ENCODE measurements at places on chromosomes 3 and 15.

- no peak for DNase-seq
Measured at GRCh38 chr3:13288732-13289718, 131.1 kb downstream of the NUP210 start.

- DNase-seq, result no peak
Measured at GRCh38 chr3:31947671-31948091, 33.4 kb downstream of the OSBPL10 start.

DNA sequence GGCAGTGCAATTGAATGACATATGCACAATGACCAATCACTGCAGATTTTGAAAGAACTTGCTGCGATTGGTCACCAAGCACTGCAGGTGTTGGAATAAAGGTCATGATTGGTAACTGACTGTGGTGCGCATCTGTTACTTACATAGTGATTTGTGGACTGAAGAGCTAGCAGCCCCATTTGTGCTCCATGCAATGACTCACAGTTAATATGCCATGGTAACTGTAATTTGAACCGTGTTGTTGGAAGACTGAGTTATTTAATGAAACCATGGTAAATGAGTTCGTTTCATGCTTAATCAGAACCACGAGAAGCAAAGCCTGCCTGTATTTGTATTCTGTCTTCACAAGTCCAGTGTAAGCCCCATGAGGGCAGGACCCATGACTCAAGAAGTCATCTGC, 220.5 kb downstream of the TJP1 start:
- DNase-seq, result no peak

DNA sequence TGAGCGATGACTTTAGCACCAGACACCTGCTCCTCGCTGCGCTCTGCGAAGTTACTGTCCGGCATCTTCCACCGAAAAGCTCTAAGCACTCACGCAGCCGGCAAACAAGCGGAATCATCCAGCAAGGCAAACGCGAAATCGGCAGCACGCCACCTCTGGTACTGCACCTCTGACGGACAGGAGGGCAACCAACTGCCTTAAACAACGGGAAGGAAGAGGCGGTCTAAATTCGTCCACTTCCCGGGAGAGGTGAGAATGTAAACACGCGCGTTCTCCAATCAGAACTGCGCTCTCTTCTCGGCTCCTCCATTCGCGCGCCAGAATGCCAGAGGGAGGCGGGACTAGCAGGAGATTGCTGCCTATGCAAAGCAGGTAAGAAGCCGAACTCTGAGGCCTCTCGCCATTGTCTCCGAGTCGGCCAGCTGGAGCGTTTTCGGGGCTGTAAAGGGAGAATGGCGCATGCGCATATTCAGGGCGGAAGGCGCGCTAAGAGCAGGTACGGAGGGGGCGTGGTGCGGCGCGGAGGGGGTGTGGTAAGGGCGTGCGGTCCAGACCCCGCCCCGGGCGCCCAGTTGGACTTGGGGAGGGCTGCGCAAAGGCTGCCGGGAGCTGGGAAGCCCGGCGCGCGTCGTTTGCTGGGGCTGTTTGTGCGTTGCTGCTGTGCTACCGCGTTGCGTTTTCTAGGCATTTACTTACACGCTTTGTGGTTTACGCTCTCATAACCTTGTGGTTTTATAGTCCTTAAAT, at the start of the genes BTD and HACL1:
BTD (plus strand) TSS at position 347 of the 747 bp plus-strand sequence. CDS start 33,695 bp downstream, outside the sequence.
HACL1 (minus strand) TSS at position 171 of the 747 bp plus-strand sequence; CDS start at position 65, 106 bp downstream.
- no peak for DNase-seq

GRCh38 chr15:30940359-30940758, 36.6 kb downstream of the FAN1 start:
- DNase-seq, result no peak

- no peak for DNase-seq
Measured at GRCh38 chr3:195181741-195182469, 89.1 kb downstream of the XXYLT1 start.

- DNase-seq, result no peak
Measured at GRCh38 chr15:69625328-69625727, 172.7 kb downstream of the RPLP1 start.

GRCh38 chr15:100863796-100864267, 15.8 kb upstream of the ALDH1A3 start:
- no peak for DNase-seq

DNA sequence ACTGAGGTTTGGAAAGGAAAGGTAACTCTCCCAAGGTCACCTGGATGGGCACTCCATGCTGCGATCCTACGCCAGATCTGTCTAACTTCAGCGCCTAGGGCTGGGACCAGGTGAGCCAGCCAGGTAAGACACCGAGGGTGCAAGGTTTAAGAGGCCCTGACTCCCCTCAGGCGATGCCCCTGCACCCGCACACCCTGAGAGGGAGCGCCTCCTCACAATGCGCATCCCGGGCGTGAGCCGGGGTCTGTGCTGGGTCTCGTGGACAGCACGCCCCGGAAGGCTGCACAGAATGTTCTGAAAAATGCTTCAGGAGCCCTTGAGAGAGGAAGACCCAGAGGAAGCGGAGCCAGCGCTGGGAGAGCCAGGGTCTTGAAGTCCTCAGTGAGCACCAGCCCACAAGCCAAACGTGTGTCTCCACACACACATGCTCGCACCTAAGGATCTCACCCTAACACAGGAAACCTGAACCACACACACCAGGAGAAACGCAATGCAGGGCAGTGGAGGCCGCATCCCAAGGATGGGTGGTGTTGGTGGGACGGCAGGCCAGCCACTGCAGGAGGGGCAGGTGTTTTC, 142.0 kb downstream of the ADAMTS17 start:
- DNase-seq, result no peak

- no peak for DNase-seq
Measured at GRCh38 chr3:171199473-171199829, 172.9 kb upstream of the SLC2A2 start.

DNA sequence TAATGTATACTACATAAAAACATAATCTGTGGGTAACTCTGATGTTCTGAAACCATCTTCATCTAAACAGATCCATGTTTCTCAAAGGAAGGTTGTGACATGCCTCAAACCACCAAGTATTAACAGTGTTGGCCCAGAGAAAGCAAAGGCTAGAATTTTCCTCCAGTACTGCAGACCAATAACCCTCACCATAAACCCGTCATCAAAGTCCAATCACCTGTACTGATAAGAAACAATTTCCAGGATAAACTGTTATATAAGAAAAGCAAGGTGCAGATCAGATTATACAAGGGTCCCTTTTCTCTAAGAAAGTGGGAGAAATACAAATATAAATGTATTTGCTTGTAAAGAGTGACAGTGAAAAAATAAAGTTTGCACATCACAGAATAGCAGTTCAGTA, 32.3 kb downstream of the TBC1D2B start:
- no peak for DNase-seq

GRCh38 chr3:181635141-181635540, 76.6 kb upstream of the SOX2 start:
- no peak for DNase-seq

- DNase-seq, result no peak
Measured at GRCh38 chr3:132256989-132257388, 60.2 kb upstream of the ACP3 start.

GRCh38 chr15:75727851-75728715, 15.4 kb upstream of the CSPG4 start:
- peak; percentile 29 for DNase-seq

DNA sequence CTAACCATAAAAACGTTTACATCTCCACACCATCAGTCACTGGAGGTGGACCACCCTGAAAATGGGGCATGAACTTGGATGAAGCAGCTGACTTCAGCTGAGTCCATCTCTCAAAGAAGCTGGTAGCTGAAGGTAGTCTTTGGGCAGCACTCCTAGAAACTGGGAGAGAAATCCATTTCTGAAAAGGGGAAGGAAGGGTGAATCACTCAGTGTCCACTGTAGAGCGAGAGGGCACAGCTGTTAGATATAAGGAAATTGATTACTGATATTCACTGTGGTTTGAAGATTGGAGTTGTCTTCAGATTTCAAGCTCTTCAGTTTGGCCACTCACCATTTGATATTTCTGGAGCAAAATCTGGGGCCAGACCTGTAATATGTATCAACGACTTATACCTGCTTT, 499.0 kb upstream of the UBE2E2 start:
- no peak for DNase-seq

DNA sequence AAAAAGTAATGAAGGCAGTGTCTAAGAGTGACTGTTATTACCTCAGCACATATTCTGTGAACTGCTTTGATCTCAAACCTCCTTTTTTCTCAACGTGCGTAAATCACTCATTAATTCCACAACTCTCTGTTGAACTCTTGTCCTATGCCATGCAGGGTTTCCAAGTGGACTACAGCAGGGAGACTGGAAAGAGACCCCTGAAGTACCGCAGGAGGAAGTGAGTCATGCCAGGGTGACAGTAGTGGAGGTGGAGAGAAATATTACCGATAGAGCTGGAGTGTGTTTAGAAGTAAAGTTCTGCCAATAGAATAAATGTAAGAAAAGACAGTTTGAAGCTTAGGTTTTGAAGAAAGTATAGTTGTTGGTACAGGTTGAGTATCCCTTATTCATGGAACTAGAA, 908.9 kb downstream of the ROBO1 start:
- no peak for DNase-seq

DNA sequence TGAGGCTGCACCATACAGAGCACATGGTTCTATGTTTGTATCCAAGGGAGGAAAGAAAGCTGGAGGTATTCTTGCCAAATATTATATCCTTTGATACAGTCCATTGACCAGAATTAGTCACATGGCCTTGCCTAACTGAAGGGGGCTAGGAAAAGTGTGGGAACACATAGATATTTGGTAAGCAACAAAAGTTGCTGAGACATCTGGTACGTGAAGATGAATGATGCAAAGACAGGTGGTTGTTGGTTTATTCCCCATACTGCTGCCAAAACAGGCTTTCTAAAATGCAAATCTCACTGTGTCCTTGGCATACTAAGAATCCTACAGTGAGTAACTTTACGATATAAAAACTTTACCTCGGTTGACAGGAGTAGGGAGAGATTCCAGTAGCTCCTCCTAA, 162.2 kb downstream of the VGLL3 start:
- DNase-seq, result peak; percentile 27

- no peak for DNase-seq
Measured at GRCh38 chr3:136184703-136185102, 11.4 kb downstream of the MSL2 start.

DNA sequence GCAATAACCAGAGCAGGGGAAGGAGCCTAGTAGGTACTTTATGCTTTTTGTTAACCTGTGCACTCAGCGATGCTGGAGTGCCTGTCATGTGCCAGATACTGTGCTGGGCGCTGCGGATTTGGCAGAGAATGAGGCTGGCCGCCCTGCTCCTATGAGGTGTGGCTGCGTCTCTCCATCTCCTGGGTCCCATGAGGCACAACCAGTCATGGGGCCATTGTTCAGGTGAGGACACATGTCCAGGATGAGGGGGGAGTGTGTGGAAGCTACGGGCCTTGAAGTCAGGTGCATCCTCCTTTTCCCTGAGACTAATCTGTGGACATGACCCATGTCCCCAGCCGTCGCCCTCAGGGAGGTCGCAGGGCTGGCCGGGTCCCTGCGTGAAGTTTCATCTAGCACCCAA, 963 bp upstream of the TXNRD3 start:
- no peak for DNase-seq

- DNase-seq, result no peak
Measured at GRCh38 chr15:77042955-77043920, 27.7 kb downstream of the TSPAN3 start.

DNA sequence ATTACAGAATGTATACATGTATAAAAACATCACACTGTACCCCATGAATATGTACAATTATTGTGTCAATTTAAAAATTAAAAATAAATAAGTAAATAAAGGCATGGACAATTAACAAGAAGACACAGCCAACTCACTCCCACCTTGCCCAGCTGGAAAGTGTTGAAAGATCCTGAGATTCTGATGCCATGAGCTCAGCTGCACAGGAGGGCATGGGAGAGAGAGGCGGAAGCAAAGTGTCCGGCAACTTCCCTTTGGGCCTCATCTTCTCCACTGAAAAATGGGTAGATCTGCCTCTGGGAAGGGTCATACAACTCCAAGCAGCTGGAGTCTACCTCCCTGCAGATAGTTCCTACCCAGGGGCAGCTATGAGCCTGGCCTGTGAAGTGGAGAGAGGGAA, 277.3 kb downstream of the UACA start:
- DNase-seq, result no peak

DNA sequence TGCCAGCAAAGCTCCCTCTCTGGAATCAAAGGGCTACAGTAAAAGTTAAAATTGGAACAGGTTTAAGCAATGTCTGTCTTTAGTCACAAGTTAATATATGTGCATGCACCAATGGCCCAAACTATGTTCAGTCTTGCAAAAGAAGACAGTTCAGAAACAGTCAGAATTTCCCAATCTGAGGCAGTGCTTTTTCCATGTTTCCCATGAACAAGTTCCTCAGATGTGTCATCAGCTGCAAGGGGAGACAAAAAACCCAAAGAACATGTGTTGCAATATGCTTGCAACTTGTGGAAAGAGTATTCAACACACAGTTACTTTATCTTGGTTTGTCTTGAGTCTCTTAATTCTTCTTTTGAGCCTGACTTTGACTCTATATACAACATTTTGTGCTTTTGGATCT, 148.4 kb downstream of the USP13 start:
- DNase-seq, result no peak

DNA sequence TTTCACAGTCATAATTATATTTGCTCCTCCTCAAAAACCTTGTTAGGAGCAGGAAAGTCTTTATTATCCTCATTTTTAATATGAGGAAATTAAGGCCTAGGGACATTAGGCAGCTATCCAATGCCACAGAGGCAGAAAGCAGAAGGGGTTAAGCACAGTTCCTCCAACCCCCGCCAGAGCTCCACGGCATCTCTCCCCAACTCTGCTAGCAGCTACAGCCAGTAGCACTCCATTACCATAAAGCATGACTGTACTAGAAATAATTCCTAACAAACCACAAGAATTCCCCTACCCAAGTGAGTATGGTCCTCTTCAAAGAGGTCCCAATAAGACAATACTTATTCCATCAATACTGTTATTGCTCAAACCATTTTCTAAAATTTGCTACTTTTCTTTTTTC, 9.8 kb downstream of the HEG1 start:
- DNase-seq, result no peak

Measured in NCI-H1694 treated with DMSO at 0.1 percent for 48 hours (cell line).